ENCODE measurements at places on chromosomes 2 and 18. TPM values are rescaled to one million over a fixed set of nuclear protein-coding genes. Genes with fewer than 3 reads are reported as not detected.
A peak's percentile ranks its signal among the peaks of the same experiment; 100 is the strongest.

BCL2 gene
- 40.3 TPM for total RNA-seq

TUBA3E gene
- not detected for total RNA-seq

CD207 gene
- total RNA-seq = not detected

DNA sequence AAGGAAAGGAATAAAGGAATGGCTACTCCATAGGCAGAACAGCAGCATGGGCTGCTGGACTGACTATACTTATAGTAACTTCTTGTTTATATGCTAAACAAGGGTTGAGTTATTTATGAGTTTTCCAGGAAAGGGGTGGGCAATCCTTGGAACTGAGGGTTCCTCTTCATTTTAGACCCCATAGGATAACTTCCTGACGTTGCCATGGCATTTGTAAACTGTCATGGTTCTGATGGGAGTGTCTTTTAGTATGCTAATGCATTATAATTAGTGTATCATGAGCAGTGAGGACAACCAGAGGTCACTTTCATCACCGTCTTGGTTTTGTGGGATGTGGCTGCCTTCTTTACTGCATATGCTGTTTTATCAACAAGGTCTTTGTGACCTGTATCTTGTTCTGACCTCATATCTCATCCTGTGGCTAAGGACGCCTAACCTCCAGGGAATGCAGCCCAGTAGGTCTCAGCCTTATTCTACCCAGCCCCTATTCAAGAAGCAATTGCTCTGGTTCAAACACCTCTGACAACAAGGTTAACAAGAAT lies 98.6 kb upstream of the CABLES1 start:
- H3K36me3 ChIP-seq = no peaks in the 10 kb centered on the region
- H3K27me3 ChIP-seq = no peaks in the 10 kb centered on the region
- H3K4me3 ChIP-seq = no peak overlapping the region
- H3K27ac ChIP-seq = no peak overlapping the region
- no peak for DNase-seq

DNA sequence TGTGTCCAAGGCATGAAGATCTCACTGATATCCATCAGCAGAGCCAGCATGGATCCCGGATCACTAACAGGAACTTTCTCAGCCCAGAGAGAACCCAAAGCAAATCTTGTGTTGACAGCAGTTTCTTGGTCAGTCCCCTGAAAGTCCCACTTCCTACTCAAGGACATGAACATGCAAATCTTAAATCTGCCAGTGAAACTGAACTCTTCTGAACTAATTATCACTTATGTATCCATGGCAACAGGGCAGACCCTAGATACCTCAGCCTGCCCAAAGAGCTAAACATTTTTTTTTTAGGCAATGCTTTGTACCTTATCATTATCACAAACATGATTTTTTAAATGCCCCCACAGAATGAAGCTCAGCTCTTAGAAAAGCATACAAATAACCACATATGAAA lies 127.8 kb upstream of the DDX18 start:
- H3K27ac ChIP-seq = no peak overlapping the region
- no peaks in the 10 kb centered on the region for H3K4me1 ChIP-seq
- DNase-seq = no peak
- no peak overlapping the region for H3K4me3 ChIP-seq
- H3K36me3 ChIP-seq = no peaks in the 10 kb centered on the region

DNA sequence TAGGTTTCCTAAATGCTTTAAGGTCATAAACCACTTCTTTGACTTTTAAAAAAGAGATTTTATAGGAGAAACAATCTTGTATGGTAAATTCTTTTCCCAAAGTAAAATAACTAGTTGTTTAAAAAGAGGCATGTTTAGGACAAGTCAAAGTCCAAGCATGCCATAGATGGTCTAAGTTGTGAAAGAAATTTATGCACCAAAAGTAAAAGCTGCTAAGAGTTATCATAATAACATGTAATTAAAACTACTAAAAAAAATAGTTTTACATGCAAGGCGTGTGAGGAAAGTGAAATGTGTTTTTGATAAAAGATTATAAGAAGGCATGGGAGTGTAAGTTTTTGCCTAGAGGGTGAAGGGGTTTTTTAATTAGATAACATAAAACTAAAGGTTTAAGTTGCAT lies 22.5 kb downstream of the FAM210A start:
- no peaks in the 10 kb centered on the region for H3K36me3 ChIP-seq
- H3K27me3 ChIP-seq = no peaks in the 10 kb centered on the region
- H3K4me3 ChIP-seq = no peak overlapping the region
- DNase-seq = no peak
- no peaks in the 10 kb centered on the region for H3K4me1 ChIP-seq

DNA sequence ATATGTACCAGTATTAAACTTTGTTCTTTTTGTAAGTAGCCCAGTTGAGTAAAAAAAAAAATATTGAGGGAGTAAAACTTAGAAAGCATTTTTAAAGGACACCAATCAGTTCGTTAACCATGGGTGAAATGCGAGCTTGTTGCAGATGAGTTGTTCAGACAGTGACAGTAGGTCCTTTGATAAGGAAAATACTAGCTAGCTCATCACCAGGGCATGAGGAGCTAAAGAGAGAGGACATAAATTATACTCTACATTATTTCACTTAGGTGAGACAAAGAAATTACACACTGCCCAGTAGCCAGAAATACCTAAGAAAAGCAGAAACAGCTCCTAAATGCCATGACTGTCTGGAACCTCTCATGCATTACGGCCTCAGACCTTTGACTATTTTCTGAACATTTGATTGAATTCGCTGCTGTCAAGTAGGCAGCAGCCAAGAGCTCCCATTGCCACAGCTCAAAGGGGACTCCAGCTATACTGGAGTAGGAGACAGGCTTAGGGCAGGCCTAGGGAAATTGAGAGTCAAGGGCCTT lies 2.6 kb upstream of the HNRNPLL start:
- no peak overlapping the region for H3K4me3 ChIP-seq
- H3K36me3 ChIP-seq = no peaks in the 10 kb centered on the region
- peaks cover 25% of the 10 kb centered on the region for H3K4me1 ChIP-seq
- no peak overlapping the region for H3K27ac ChIP-seq
- no peak for DNase-seq

GATA6 gene
- total RNA-seq = 0.14 TPM

- DNase-seq = no peak
- no peaks in the 10 kb centered on the region for H3K27me3 ChIP-seq
These were observed 99.7 kb upstream of the NXPH2 start for GRCh38 chr2:138879931-138880330.

DNA sequence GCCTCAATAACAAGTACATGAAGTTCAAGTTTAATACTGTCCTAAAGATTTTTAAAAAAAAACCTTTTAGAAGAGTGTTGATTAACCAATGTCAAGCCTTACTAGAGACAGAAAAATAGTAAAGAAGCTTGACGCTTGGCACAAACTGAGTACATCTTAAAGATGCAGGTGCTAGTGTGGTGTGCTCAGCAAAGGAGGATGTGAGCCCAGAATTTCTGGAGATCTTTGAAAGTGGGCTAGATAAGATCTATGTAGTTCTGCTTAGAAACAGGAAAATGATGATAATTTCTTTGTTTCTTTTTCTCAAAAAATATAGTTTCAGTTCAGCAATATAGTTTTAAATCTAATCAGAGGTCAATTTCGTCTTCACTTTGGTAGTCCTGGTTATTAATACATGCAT lies 118.3 kb upstream of the KLHL14 start:
- no peak for DNase-seq
- no peak overlapping the region for H3K27ac ChIP-seq
- no peaks in the 10 kb centered on the region for H3K36me3 ChIP-seq
- no peaks in the 10 kb centered on the region for H3K27me3 ChIP-seq

GRCh38 chr2:146847846-146848245 lies 997.0 kb upstream of the ACVR2A start:
- no peaks in the 10 kb centered on the region for H3K27me3 ChIP-seq
- H3K27ac ChIP-seq = no peak overlapping the region
- H3K4me3 ChIP-seq = no peak overlapping the region

DNA sequence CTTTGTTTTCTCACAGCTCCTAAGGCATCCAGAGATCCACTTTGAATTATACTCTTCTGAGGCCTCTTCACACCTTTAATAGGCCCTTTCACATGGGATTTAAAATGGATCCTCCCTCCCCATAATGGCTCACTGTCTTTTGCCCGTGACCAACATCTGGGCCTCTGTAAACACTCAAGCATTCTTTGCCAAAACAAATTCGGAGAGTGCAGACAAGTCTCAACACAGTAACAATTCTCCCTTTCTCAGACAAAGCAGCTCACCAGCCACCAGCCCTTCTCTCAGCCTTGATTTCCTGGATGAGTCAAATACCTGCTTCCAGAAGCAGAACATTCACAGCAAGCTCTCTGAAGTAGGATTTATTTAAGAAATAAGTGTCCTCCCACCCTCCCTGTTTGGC lies 14.0 kb upstream of the IMP4 start:
- no peak for DNase-seq
- peaks cover 10% of the 10 kb centered on the region for H3K27me3 ChIP-seq
- H3K4me1 ChIP-seq = peaks cover 9% of the 10 kb centered on the region
- H3K27ac ChIP-seq = no peak overlapping the region
- H3K36me3 ChIP-seq = no peaks in the 10 kb centered on the region

DNA sequence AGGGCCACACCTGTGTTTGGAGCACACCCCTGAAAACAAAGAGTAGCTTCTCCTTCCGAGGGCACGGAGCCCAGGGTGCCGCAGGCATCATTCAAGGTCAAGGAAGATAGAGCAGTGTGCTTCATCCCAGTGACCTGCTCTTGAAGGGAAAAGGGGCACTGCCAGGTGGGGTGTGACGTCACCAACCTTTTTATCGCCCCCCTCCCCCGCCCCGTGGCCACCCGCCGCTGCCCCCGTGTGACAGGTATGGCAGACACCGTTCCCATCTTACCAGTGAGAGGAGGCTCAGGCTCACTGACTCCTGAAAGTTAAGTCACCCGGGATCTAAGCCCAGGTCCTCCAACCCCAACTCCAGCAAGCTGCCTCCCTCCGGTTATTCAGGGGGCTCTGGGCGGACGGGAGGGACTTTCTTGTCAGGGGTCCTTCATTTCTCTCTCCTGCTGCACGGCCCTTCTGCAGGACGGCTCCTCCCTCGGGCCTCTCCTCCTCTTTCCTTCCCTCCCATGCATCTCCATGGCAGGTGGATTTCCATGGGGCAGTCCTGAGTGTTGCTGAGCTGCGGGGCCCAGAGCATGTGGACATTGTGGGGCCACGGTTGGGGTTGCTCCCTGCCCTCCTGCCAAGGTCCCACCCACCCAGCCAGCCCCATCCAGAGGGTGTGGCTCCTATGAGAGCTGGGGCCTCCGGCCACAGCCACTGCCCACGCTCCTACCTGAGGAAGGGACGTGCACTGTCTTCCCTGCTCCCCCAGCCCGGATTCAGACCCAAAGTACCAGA lies 114.1 kb upstream of the HDAC4 start:
- no peaks in the 10 kb centered on the region for H3K36me3 ChIP-seq
- H3K4me3 ChIP-seq = no peak overlapping the region
- DNase-seq = no peak

PIKFYVE gene
- 29.9 TPM for total RNA-seq

- no peaks in the 10 kb centered on the region for H3K4me1 ChIP-seq
- no peak overlapping the region for H3K4me3 ChIP-seq
- DNase-seq = no peak
- no peaks in the 10 kb centered on the region for H3K27me3 ChIP-seq
- H3K36me3 ChIP-seq = no peaks in the 10 kb centered on the region
These were observed 23.3 kb downstream of the AOX1 start for GRCh38 chr2:200609028-200609614.

COA5 gene
- total RNA-seq = 29.2 TPM

PTPN2 gene
- 53.8 TPM for total RNA-seq

- no peaks in the 10 kb centered on the region for H3K27me3 ChIP-seq
- H3K4me3 ChIP-seq = no peak overlapping the region
- no peaks in the 10 kb centered on the region for H3K36me3 ChIP-seq
- no peaks in the 10 kb centered on the region for H3K4me1 ChIP-seq
- no peak overlapping the region for H3K27ac ChIP-seq
These were observed 1365.5 kb upstream of the CELF4 start for GRCh38 chr18:38930881-38931753.

DNA sequence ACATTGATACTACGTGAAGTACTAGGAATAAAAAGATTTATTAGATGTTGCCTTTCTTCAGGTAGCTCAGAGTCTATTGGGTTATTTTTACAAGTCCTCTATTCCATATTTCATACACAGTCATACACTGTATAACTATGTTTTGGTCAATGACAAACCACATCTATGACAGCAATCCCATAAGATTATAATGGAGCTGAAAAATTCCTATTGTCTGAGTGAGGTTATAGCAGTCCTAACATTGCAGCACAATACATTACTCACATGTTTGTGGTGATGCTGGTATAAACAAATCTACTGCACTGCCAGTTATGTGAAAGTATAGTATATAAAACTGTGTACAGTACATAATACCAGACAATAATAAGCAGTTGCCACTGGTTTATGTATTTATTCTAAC lies 595.1 kb downstream of the MBD2 start:
- H3K27me3 ChIP-seq = no peaks in the 10 kb centered on the region
- H3K27ac ChIP-seq = no peak overlapping the region
- H3K36me3 ChIP-seq = no peaks in the 10 kb centered on the region
- DNase-seq = no peak

DNA sequence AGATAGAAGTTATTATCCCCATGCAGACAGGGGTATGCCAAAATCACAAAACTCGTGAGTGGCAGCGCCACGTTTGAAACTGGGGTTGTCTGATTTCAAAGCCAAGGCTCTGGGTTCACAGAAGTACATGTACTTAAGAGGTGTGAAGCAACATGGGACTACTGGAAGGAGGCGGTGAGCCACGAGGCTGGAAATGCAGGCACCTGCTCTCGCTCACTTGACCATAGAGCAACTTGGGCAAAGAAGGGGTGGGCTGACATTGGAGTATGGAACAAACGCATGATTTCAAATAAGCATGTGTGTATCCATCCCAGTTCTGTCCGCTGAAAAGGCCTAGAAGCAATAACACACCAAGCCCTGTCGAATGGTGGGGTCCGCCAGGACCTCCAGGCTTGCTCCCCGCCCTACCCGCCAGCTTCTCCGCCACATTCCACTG lies 593 bp upstream of the ACTR2 start:
- peaks cover 33% of the 10 kb centered on the region for H3K4me1 ChIP-seq
- no peaks in the 10 kb centered on the region for H3K27me3 ChIP-seq
- peak overlapping the region; percentile 97 for H3K27ac ChIP-seq
- peak overlapping the region; percentile 76 for H3K4me3 ChIP-seq

- H3K4me1 ChIP-seq = peaks cover 10% of the 10 kb centered on the region
- H3K36me3 ChIP-seq = no peaks in the 10 kb centered on the region
- H3K27me3 ChIP-seq = peaks cover 2% of the 10 kb centered on the region
- no peak overlapping the region for H3K27ac ChIP-seq
- peak; percentile 51 for DNase-seq
These were observed 156.9 kb upstream of the ITGA6 start for GRCh38 chr2:172270278-172271079.

DNA sequence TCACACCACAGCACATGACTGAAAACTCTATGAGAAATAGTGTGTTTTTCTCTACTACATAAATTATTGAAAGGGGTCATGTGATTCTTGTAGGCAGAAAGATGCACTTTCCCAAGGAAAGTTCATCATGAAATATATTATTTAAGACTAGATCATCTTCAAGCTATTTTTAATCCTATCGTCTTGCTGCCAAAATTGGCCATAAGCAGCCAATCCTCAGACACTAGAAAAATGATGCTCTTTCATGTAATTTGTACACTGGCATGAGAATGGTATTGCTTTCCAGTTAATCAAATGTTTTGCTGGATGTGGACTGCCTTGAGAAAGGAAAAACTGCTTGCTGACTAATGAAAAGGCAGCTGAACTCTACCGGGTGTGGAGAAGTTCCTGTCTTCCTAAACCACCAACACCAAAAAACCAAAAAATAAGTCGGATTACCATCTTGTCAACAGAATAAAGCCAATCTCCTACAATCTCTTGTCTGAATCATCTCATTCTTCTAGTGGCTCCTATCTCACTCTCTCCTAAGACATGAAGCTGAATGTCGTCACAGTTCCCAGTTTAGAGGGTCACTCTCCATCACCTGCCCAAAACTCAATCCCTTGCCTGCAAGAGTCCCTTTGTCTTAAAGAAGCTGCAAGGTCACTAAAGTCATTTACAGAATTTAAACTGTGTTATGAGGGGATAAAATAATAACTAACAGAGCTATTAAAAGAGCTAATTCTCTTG lies 5.3 kb downstream of the BCL2 start:
- H3K27me3 ChIP-seq = no peaks in the 10 kb centered on the region
- H3K27ac ChIP-seq = no peak overlapping the region
- DNase-seq = no peak
- H3K4me1 ChIP-seq = peaks cover 22% of the 10 kb centered on the region
